ENCODE measurements at places on chromosomes 5 and 9. TPM values are rescaled to one million over a fixed set of nuclear protein-coding genes. Genes with fewer than 3 reads are reported as not detected.

GRCh38 chr9:128724744-128725211 lies 851 bp upstream of the ZDHHC12 start:
- DNase-seq, result peak; percentile 73
- peak overlapping the region; percentile 78 for H3K27ac ChIP-seq
- H3K36me3 ChIP-seq, result no peaks in the 10 kb centered on the region
- H3K4me3 ChIP-seq, result peak overlapping the region; percentile 87

GRCh38 chr5:124849774-124850173 lies 103.3 kb upstream of the ZNF608 start:
- H3K4me1 ChIP-seq, result peaks cover 21% of the 10 kb centered on the region
- H3K4me3 ChIP-seq, result peak overlapping the region; percentile 28
- H3K27ac ChIP-seq, result peak overlapping the region; percentile 80
- no peaks in the 10 kb centered on the region for H3K36me3 ChIP-seq
- no peaks in the 10 kb centered on the region for H3K27me3 ChIP-seq

GRCh38 chr5:87015901-87016300 lies 251.8 kb upstream of the RASA1 start:
- H3K4me3 ChIP-seq, result no peak overlapping the region
- H3K4me1 ChIP-seq, result no peaks in the 10 kb centered on the region
- peaks cover 2% of the 10 kb centered on the region for H3K27me3 ChIP-seq
- no peak overlapping the region for H3K27ac ChIP-seq
- no peaks in the 10 kb centered on the region for H3K36me3 ChIP-seq
- DNase-seq, result no peak

- no peak overlapping the region for H3K27ac ChIP-seq
- H3K27me3 ChIP-seq, result peaks cover 5% of the 10 kb centered on the region
- no peak for DNase-seq
- peak overlapping the region; percentile 92 for H3K4me3 ChIP-seq
- H3K4me1 ChIP-seq, result peaks cover 30% of the 10 kb centered on the region
These were observed 1.5 kb downstream of the FAM78A start for GRCh38 chr9:131274674-131275331.

DNA sequence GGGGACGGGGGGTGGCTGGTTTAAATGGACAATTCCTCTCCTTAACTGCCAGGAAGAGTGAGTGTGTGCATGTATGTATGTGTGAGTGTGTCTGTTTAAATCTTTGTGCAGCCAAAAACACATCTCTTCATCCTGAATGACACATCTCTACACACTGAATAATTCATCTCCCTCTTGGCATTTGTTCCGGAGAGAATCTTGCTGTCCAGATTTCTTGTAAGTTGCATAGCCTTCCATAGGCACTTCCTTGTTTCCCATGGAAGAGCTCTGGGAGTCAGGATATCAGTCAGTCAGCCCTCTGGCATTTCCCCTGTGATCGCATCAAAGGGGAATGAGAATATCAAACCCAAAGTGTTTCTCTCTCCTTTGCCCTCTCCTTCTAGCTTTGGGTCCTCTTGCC lies 74.7 kb downstream of the WWC1 start:
- no peak overlapping the region for H3K27ac ChIP-seq
- H3K27me3 ChIP-seq, result peaks cover 2% of the 10 kb centered on the region
- DNase-seq, result no peak
- H3K4me3 ChIP-seq, result no peak overlapping the region

DNA sequence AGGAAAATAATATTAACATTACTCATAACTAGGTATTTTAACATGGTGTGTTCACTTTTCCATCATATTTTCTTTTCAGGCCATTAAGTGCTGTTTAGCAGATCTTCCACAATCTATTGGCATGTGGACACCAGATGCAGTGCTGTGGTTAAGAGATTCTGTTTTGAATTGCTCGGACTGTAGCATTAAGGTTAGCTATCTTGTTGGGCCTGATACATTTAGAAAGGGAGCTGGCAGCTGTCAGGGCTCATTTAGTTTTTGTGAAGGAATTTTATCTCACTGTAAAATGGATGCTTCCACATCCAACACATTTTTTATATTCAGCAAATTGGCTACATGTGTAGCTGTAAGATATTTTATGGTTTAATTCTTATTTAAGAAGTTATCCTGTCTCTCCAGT lies 20.7 kb upstream of the TMOD1 start:
- peaks cover 3% of the 10 kb centered on the region for H3K27me3 ChIP-seq
- H3K36me3 ChIP-seq, result no peaks in the 10 kb centered on the region
- H3K4me3 ChIP-seq, result no peak overlapping the region
- no peak for DNase-seq

DNA sequence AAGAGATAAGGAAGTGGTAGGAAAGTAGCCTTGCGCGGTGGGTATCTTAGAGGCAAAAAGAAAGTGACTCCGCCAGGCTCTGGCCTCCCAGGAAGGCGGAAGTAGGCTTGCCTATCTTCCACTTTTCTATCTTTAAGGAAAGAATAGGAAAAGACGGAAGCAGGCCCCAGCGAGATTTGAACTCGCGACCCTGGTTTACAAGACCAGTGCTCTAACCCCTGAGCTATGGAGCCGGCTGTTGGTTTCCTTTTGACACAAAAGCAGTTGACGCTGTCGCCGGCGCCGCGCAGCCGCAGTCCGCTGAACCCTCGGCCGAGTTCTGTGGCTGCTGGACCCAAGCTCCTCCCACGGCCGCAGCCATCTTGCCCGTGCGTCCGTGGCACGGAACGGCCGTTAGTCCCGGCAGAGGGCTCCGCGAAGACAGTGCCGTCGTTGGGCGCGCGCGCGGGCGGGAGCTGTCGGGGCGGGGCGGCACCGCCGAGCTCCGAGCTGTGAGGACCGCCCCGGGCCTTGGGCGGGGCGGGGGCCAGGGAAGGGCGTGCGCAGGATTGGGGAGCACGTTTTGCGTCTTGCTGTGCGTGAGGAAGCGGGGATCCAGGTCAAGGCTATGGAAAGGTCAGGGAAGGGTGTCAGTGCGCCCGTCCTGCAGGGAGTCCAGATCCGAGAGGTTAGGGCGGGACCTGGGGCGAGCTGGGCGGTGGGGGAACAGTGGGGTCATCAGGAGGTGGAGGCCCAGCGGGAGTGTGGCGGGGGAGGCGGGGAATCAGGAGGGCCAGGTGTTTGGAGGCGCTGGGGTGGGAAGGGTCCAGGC lies 13.3 kb downstream of the TRIM7 start:
- peaks cover 6% of the 10 kb centered on the region for H3K4me1 ChIP-seq
- peak; percentile 93 for DNase-seq
- H3K27ac ChIP-seq, result peak overlapping the region; percentile 76
- H3K4me3 ChIP-seq, result peak overlapping the region; percentile 96

DNA sequence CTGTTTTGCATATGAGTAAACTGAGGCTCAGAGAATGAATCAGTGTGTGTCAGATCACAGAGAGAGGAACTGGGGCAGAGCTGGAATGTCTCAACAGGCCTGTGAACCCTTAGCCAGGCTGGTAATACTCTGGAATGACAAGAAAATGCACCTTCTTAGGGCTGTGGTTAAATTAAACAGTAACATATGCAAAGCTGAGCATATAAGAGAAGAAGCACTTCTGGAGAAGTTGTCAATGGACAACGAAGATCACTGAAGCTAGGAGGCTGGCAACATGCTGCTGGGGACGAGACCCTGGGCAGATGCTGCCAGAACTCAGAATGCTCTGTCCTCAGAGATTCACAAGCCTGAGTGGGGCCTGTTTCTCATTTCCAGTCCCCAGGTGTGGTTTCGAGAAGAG lies 64.6 kb upstream of the EPB41L4B start:
- H3K36me3 ChIP-seq, result peaks cover 18% of the 10 kb centered on the region
- H3K27ac ChIP-seq, result no peak overlapping the region
- no peak for DNase-seq
- peaks cover 10% of the 10 kb centered on the region for H3K27me3 ChIP-seq

- H3K27ac ChIP-seq, result no peak overlapping the region
- H3K4me1 ChIP-seq, result no peaks in the 10 kb centered on the region
- DNase-seq, result no peak
These were observed 186.4 kb downstream of the NMUR2 start for GRCh38 chr5:152218694-152219093.

- peaks cover 7% of the 10 kb centered on the region for H3K27me3 ChIP-seq
- peaks cover 24% of the 10 kb centered on the region for H3K4me1 ChIP-seq
- no peak overlapping the region for H3K27ac ChIP-seq
- no peak overlapping the region for H3K4me3 ChIP-seq
These were observed 22.4 kb downstream of the GLRA1 start for GRCh38 chr5:151902215-151902614.

DNA sequence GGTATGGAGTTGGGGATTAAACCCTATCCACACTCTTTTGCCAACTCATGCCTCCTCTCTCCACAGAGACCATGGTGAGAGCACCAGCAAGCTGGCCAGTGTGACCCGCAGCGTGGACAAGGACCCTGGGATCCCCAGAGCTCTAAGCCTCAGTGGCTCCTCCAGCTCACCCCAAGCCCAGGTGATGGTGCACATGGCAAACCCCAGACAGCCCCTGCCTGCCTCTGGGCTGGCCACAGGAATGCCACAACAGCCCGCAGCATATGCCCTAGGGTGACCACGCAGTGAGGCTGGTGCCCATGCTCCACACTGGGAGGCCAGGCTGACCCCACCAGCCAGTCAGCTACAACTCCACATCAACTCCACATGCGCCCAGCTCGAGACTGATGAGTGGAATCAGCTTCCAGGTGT lies 11.5 kb upstream of the CARD19 start:
- H3K4me3 ChIP-seq, result no peak overlapping the region
- H3K4me1 ChIP-seq, result no peaks in the 10 kb centered on the region
- H3K27me3 ChIP-seq, result peaks cover 12% of the 10 kb centered on the region
- DNase-seq, result no peak
- no peaks in the 10 kb centered on the region for H3K36me3 ChIP-seq
- H3K27ac ChIP-seq, result no peak overlapping the region

DNA sequence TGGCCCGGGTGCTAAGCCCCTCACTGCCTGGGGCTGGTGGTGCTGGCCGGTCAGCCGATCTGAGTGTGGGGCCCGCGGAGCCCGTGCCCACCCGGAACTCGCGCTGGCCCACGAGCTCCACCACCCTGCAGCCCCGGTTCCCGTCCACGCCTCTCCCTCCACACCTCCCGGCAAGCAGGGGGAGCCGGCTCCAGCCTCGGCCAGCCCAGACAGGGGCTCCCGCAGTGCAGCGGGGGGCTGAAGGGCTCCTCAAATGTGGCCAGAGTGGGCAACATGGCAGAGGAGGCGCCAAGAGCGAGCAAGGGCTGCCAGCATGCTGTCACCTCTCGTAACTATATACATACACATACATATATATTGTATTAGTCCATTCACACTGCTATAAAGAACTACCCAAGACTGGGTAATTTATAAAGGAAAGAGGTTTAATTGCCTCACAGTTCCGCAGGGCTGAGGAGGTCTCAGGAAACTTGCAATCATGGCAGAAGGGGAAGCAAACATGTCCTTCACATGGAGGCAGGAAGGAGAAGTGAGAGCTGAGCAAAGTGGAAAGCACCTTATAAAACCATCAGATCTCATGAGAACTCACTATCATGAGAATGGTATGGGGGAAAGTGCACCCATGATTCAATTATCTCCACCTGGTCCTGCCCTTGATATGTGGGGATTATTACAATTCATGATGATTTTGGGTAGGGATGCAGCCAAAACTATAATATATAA lies 56.8 kb downstream of the LIX1 start:
- no peak overlapping the region for H3K4me3 ChIP-seq
- H3K27me3 ChIP-seq, result no peaks in the 10 kb centered on the region
- no peak overlapping the region for H3K27ac ChIP-seq
- H3K4me1 ChIP-seq, result no peaks in the 10 kb centered on the region

DNA sequence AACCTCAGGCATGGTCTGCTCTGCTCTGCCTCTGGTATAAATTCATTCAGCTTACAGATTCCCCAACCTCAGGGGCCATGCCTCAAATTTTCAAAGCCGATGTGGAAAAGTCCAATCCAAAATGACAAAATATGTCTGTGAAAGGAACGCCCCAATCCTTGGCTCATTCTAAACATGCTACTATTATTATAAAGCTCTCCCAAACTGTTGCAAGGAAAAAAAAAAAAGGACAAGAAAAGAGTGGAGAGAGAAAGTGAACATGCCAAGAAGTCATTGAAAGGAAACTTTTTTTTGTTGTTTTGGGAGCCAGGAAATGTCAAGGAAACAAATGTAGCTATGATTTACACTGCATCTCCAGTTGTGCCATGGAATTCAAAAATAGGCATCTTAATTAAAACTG lies 3.8 kb downstream of the COL23A1 start:
- H3K4me1 ChIP-seq, result no peaks in the 10 kb centered on the region
- DNase-seq, result no peak
- H3K27me3 ChIP-seq, result peaks cover 3% of the 10 kb centered on the region
- H3K27ac ChIP-seq, result no peak overlapping the region

- no peak for DNase-seq
- no peak overlapping the region for H3K27ac ChIP-seq
- peaks cover 6% of the 10 kb centered on the region for H3K27me3 ChIP-seq
- no peak overlapping the region for H3K4me3 ChIP-seq
These were observed 615.9 kb downstream of the CHSY3 start for GRCh38 chr5:130520211-130520610.

- no peak overlapping the region for H3K4me3 ChIP-seq
- DNase-seq, result no peak
- no peaks in the 10 kb centered on the region for H3K27me3 ChIP-seq
- H3K4me1 ChIP-seq, result no peaks in the 10 kb centered on the region
These were observed 371.3 kb downstream of the DMRT2 start for GRCh38 chr9:1421436-1421835.

DNA sequence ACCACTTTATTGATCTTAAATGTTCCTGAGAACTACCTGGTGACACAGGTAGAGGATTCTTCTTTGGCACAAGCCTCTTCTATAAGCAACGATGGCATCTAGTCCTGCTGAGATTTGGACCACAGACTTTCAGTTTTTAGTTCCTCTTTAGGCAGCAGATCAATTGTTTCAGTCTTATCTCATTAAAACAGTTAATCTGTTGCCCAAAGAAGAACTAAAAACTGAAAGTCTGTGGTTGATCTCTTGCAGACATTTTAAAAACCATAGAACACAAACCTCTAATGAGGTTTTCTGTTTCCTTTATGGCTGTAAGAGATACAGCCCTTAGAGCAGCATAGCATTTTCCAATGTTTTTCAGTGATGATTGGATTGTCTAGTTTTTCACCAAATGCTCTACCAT lies 480.9 kb downstream of the MTRR start:
- H3K27me3 ChIP-seq, result no peaks in the 10 kb centered on the region
- no peaks in the 10 kb centered on the region for H3K4me1 ChIP-seq
- H3K36me3 ChIP-seq, result no peaks in the 10 kb centered on the region
- no peak overlapping the region for H3K27ac ChIP-seq
- DNase-seq, result no peak

The WDR38 gene
- not detected for total RNA-seq

The MAP1B gene
- total RNA-seq, result 2,530 TPM

The CSNK1A1 gene
- 289 TPM for total RNA-seq

The C9orf50 gene
- total RNA-seq, result 0.56 TPM

The CACNA1B gene
- total RNA-seq, result 84.4 TPM

The IL13 gene
- total RNA-seq, result not detected

The RPS23 gene
- total RNA-seq, result 1,149 TPM

Measured in glutamatergic neuron (in vitro differentiated cells).